Esophagus squamous epithelium (tissue), 5 donors: ENCODE measurements at places on chromosomes 2 and 18.

DNA sequence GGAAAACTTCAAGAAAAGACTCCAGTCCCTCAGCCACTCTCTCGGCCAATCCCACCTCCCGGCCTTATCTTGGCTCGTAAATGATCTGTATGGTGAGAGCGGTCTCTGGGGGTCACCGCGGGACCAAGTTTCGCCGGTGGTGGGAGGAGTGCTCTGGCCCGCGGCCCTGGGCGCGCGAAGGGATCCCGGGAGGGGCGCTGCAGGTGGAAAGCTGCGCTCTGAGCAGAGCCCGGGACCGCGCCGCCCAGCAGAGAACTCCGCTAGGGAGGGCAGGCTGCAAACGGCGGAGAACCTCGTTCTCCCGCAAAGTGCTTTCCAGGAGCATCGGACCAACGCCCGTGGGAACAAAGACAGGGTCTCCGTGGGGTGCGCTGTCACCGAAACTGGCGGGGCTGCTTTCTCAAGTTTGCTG is 622 bp downstream of the LRP2 start:
- DNase-seq = no peak

GRCh38 chr2:151632993-151633565 is 101.2 kb downstream of the NEB start:
- no peak for DNase-seq

- DNase-seq = no peak
Measured at GRCh38 chr18:57984490-57985115, 59.4 kb upstream of the NEDD4L start.

- DNase-seq = no peak
Measured at GRCh38 chr2:64504774-64505720, 19.1 kb upstream of the AFTPH start.

DNA sequence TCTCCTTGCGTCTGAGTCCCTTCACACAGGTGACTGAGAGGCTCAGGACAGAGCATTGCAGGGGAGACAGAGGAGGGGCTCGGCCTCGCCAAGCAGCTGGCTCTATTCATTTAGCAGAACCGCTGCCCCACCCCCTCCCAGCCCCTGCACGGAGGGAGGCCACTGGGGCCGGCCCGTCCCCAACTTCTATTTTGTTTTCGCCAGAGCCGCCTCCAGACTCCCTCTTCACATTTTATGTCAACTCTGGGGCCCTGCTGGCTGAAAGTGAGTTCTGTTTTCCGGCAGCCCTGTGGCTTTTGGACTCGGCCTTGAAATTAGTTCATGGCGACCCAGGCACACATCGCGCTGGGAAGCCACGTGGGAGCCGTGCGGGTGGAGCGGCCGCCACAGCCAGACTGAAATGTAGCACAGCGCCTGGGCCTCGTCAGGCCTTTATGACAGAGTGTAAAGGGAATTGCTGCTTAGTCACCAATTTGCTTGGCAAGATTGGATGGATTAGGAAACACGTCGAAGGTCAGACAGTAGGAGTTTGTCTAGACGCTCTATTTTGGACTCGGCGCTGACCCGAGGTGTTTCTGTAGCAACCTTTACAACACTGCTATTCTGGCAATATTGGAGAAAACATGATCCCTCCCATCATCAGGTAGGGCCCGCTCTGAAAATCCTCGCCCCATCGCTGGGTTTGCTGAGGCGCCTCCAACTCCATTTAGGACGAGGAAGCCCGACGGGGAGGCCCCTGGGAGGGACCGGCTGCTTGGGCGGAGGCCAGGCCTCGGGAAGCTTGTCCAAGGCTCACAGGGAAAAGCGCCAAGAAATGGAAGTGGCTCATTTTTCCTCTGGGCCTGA is 90.7 kb upstream of the CTDP1 start:
- DNase-seq = no peak

DNA sequence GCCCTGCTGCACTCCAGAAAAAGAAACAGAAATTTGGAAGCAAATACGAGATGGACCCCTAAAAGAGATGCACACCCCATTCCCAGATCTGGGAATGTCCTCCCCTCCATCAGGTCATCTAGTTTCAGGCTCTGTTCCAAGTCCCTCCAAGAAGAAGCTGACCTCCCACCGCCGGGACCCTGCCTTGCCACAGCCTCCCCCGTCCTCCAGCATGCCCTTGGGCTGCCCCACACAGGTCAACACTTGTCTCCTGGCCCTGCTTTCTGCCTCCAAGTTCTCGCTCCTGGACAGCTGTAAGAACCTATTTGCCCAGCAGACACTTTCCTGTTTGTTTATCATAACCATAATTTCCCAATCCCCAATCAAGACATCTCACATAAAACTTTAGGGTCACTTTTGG is 2.0 kb downstream of the ASPRV1 start:
- no peak for DNase-seq

DNA sequence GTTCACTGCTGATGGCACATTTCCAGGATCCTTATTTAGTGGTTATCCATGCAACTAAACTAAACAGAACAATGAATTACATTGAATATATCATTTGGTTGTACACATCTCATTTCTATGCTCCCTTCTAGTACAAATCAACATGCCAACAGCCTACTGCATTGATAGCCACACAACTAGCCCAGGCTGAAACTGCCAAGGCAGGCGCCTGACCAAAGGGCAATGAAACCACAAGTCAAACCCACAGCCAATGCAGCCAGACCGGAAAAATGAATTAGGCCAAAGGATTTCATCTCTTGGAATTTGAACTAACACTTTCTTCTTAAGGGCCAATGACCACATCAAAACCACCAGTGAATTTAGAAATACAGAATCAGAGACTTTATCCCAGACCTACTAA is 196.4 kb downstream of the NOL4 start:
- no peak for DNase-seq

DNA sequence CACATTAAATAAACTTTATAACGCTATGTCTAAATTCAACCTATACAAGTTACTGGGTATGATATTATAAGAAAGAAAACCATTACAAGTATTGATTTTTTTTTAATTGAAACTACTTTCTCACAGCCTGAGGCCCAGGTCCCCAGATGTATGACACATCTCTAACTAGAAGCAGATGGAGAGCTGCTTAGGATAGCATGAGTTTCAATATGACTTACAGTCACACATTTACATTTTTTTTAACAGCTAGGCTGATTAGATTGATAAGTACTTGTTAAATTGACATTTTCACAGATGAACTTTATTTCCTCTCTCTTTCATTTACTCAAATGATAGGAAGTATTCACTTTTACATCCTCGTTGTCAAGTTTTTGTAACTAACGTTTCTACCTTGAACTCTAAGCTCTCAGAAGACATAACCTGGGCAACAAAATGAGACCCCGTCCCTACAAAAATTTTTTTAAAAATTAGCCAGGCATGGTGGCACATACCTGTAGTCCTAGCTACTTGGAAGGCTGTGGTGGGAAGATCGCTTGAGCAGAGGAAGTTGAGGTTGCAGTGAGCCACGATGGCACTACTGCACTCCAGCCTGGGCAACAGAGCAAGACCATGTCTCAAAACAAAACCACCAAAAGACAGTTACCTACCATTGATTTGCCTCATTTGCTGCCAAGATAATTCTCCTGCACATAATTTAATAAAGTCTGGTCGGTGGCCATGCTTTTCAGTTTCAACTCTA is 52.4 kb downstream of the STK39 start:
- DNase-seq = no peak

DNA sequence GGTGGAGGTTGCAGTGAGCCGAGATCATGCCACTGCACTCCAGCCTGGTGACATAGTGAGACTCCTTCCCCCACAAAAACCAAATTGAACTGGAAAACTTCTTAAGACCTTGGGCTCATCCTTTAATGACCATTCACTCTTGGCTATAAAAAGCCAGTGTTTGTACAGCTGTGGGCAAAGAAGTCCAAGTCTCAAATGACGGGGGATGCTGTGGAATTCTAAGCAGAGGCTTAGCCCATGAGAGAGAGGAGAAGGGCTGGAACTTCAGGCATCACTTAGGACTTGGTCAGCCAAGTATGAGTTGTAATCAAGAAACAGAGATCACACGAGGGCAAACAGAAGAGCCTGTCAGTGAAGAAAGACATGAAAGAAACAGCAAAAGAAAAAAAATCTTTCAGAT is 79.3 kb upstream of the POU3F3 start:
- no peak for DNase-seq

- no peak for DNase-seq
Measured at GRCh38 chr2:226464380-226464779, 335.2 kb downstream of the IRS1 start.

DNA sequence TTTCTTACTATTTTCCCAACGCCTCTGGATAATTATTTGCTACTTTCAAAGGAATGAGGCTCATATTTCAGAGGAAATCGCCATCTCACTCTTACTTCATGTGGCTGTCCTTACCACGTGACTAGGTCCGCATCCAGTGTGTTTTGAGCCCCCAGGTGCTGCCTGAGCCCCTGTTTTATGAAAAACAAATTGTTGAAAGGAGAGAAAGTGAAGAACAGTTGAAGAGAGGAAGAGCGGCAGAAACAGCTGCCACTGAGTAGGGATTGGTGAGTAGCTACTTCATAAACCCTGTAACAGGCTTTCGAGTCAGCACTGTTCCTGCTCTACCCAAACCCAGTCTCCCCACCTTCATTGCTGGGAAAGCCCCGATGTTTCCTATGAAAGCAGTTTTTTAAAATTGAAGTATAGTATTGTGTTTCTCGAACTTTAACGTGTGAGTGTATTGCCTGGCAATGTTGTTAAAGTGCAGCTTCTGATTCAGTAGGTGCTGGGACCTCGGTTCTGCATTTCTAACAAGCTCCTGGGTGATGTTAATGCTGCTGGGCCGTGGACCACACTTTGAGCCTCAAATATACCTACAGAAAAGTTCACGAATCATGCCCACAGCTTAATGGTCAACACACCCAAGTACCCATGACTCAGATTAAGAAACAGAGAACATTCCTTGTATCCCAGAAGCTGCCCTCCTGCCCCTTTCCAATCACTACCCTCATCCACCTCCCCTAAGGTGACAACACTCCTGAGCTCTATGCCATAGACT is 39.7 kb downstream of the TMEM177 start:
- DNase-seq = no peak

DNA sequence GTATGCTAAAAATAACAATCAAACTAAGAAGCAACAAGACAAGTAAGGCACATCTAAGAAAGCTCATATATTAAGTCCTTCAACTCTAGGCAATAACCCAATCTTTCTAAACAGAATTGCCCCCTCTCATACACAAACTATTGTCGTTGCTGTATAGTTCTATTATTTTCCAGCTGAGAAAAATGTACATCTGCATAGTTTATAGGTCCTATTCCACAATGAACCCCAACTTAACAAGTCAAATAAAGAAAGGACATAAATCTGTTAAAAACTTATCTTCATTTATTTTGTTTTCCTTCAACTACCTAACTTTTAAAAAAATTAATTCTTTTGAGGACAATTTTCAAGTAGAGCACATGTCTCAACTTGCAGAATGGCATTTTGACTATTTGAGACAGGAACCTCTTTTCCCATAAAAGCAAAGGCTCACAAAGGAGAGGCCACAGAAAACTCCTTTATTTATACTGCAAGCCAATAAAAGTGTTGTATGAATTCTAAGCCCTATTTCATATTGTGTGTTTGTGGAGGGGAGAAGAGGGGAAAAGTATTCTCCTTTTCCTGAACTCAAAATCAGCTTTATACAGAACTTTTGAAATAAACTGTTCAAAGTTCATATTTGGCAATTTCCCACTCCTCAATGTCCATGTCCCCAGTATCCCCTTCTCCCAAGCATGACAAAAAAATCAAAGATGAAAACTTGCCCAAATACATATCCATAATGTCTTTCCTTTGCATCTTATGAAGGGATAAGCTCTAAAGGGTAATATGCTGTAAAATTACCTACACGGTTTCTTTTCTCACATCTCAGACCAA is 37.4 kb downstream of the RTN4 start:
- DNase-seq = no peak

- DNase-seq = no peak
Measured at GRCh38 chr2:233202531-233202944, 48.9 kb upstream of the ATG16L1 start.

DNA sequence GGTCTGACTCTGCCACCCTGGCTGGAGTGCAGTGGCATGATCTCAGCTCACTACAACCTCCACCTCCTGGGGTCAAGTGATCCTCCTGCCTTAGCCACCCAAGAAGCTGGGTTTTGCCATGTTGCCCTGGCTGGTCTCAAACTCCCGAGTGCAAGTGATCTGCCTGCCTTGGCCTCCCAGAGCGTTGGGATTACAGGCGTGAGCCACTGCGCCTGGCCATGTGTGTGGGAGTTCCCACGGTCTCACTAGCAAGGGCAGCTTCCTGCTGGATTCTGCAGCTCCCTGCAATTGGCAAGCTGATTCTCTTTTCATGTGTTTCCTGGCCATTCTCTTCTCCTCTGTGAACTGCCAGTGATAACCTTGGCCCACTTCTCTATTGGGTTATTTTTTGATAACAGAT is 84.0 kb downstream of the USP40 start:
- no peak for DNase-seq

GRCh38 chr2:177084607-177085006 is 128.0 kb upstream of the HNRNPA3 start:
- no peak for DNase-seq

DNA sequence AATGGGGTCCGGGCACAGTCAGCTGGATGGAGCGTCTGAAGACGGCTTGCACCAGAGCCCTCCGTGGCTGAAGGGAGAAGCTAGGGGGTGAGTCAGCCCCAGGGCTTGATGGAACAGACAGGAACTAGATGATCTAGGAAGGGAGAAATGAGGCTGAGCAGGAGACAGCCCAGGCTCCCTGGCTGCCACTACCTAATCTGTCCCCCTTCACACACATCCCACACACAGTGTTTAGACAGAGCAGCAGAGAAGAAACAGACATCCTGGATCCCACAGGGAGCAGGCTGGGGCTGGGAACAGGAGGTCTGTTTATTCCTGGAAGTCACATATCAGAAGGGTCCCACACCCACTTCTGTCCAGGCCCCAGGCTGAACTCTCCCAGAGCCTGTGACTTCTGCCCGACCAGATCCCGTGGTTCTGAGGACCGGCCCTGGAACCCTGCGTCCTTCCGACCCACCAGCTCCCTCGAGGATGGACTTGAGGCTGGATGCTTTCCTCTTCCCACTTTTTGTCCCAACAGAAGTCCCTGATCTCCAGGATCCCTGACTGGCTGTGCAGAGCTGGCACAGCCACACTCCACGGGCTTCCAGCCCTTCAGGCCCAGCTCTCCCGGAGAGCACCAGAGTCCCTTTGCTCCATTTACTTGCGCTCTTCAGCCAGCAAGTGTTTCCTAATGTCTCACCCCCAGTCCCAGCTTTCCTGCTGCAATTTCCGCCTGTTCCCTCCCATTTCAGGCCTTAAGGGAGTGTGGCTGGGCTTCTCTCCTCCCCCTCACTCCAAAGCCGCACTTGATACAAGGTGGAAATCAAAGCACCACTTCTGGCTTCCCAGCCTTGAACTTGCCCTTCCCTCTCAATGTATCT is 1.5 kb upstream of the GPBAR1 start:
- no peak for DNase-seq
